GDM1 (cell line): ENCODE measurements at places on chromosomes 4 and X.

- no peak for DNase-seq
Measured at GRCh38 chr4:128338634-128339355, 51.2 kb upstream of the PGRMC2 start.

DNA sequence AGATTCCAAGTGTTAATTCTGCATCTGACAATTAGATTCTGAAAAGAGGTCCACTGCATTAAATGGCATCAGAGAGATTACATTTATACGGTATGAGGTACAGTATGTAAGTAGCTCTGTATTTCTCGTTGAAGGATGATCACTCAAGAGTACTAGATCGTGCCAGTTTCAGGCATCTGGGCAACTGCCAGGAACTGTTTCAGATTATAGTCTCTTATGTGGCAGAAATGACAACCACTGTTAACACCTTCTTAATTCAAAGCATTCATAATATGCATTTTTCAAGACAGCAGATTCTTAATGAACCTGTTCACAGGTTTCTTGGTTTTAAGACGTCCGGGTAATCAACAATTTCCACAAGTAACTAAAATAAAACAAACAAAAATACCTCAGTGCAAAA is 1.6 kb downstream of the ANKRD50 start:
- DNase-seq, result no peak

GRCh38 chrX:1587161-1587560 is 4.2 kb upstream of the AKAP17A start:
- DNase-seq, result no peak

GRCh38 chrX:149937871-149938426 is 342 bp downstream of the EOLA2 start:
- DNase-seq, result no peak

DNA sequence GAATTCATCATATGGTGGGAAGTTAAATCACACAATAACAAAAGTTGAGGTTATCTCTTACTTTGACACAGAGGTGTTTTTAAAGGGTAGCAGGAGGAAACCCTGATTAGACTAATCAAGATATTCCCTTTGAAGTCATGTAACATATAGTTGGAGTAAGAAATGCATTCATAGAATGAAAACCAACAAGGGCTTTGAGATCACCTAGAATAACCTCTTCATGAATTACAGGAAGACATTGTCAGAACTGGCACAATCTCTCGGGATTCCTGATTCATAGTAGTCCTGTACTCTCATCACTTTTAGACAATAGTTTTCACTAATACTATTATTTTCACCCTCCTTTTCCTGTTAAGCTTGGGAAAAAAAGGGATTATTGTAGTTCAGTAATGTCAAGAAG is 170.2 kb downstream of the PPP3CA start:
- no peak for DNase-seq

- no peak for DNase-seq
Measured at GRCh38 chrX:107738272-107738671, 37.3 kb downstream of the TSC22D3 start.

- no peak for DNase-seq
Measured at GRCh38 chr4:142402900-142403299, 443.2 kb downstream of the INPP4B start.

DNA sequence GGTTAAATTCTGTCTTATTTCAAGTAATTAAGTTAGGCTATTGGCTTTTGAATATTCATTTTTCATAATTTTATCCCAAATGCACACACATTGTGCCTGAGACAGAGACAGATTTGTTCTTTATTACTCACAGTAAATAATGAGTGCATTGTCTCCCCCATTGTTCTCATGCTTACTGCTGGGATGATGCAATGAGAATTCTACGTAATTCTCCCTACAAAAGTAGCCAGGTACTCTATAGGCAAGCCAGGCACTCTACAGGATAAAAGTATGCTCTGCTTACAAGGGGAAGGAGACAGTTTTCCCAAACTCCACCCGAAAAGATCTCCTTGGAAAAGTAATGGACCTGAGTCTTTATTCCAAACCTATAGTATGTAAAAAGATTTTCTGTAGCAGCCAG is 1890.7 kb upstream of the PCDH10 start:
- no peak for DNase-seq

- no peak for DNase-seq
Measured at GRCh38 chr4:26765515-26765914, 95.1 kb upstream of the STIM2 start.

- no peak for DNase-seq
Measured at GRCh38 chr4:48082956-48083355, 51.1 kb downstream of the TXK start.

DNA sequence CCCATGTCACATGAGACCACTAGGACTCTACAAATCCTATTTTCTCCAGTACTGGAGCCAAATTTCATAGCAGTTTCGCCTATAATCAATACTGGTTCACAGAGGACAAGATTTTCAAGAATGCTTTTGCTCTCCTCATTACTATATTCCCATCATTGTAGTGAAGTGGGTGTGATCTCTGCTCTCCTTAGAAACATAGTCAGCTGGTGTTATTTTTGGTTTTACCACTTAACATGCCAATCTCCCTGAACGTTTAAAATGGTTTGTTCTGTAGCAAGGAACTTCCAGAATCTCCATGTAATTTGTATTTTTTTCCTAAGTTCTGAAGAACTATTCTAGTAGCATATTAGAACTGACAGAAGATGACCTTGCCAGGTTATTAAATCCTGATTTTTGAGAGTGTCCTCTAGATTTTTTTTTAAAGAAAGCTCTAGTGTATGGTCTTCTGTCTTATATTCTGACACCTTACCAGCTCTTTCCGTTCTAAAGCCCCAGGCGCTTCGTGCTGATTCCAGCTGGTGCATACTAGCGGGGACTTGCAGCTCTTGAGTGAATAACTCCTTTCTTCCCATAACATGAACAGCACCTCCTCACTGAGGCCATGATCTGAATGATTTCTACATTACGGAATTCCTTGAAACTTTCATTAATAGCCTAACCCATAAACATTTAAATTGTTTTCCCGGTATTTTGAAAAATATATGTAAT is 1372.9 kb downstream of the TECRL start:
- DNase-seq, result no peak

DNA sequence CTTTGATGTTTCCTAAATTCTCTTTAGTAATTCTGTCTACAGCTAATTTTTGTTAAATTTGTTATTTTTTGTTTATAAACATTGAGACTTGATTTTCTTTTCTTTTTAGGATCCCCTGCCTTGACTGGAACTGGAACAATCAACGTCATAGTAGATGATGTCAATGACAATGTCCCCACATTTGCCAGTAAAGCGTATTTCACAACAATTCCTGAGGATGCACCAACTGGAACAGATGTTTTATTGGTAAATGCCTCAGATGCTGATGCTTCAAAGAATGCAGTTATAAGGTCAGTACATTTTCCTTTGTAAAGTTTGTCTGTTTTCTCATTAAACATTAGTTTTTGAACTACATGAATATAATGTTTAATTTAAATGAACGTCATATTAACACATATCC is 119.4 kb downstream of the FAT4 start:
- no peak for DNase-seq
